ENCODE measurements at places on chromosomes 5 and 9.

GRCh38 chr5:60366489-60366888 is 333.5 kb downstream of the DEPDC1B start:
- no peak for DNase-seq

- DNase-seq, result peak; percentile 83
Measured at GRCh38 chr9:136545965-136546696, at the start of gene NOTCH1. TSS of gene NOTCH1 (minus strand) at chr9:136546048. CDS start at chr9:136545786, 262 bp downstream.

GRCh38 chr9:126397056-126397455 is 70.4 kb downstream of the MVB12B start:
- peak; percentile 58 for DNase-seq

DNA sequence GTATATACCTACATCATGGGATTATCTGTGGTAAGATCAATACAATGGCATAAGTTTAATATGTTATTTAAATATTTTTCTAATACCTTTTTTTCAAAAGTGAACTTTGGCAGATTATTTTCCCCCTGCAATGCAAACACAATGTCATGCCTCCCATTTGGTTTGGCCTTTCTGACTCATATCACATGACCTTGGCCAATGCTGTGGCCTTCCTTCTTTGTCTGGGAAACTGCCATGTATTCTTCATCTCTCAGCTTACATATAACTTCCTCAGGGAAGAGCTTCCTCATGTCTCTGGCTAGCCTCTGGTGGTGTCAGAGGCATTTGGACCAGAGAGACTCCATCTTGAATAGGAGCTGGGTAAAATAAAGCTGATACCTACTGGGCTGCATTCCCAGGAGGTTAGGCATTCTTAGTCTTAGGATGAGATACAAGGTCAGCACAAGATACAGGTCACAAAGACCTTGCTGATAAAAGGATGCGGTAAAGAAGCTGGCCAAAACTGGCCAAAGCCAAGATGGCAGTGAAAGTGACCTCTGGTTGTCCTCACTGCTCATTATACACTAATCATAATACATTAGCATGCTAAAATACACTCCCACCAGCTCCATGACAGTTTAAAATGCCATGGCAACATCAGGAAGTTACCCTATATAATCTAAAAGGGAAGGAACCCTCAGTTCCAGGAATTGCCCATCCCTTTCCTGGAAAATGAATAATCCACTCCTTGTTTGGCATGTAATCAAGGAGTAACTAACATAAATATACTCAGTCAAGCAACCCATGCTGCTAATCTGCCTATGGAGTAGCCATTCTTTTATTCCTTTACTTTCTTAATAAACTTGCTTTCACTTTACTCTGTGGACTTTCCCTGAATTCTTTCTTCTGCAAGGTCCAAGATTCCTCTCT is 76.0 kb downstream of the C9orf153 start:
- DNase-seq, result no peak

DNA sequence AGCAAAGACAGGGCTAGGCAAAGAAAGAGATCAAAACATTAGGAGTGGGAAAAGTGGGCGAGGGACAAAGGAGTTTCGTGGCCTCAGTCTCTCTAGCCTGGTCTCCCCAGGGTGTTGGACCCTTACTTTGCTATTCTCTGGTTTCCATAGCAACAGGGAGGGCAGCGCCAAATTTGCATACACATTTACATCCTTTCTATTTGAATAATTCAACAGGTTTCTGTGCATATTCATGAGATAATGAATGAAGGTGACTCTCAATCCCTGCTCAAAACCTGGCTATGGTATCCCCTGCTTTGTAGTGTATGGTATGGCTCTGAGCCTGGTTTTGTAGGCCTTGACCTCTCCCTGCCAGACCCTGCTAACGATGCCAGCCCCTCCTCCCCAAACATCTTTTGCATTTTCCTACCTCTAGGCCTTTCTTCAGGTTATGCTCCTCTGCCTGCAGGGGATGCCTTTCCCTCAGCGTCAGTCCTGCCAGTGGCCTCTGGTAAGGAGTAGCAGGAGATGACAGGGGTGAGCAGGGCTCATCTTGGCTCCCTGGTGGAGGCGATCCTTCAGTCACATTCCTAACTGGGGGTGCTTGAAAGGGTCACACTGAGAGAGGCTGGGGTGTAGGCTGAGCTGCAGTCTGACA is 9.8 kb downstream of the RPP25L start:
- no peak for DNase-seq

Measured in activated CD4-positive, alpha-beta T cell treated with anti-CD3 and anti-CD28 coated beads, Interleukin-2, amount 50 U/mL, for 1 hour (primary cell).